ENCODE measurements at places on chromosomes 3 and 15.

- DNase-seq, result no peak
These were observed 16.5 kb downstream of the LMCD1 start for GRCh38 chr3:8518138-8518537.

DNA sequence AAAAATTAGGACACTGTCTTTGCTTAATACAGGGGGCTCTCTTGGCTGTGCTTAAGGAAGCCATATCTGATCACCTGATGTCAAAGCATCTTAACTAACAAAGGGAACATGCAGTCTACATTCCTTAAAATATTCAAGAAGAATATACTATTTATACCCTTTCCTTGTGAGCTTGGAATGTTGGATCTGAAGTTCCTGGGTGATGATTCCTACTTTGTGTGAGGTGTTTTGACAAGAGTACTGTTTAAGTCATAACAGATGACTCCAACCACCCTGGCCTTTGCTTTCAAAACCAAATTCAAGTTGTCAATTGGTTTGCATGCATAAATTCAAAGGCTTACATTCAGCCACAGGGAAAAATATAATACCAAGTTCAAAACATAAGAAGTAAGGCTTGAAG lies 862.7 kb upstream of the SEMA6D start:
- no peak for DNase-seq

- no peak for DNase-seq
These were observed 11.2 kb upstream of the TBC1D5 start for GRCh38 chr3:17753632-17753992.

DNA sequence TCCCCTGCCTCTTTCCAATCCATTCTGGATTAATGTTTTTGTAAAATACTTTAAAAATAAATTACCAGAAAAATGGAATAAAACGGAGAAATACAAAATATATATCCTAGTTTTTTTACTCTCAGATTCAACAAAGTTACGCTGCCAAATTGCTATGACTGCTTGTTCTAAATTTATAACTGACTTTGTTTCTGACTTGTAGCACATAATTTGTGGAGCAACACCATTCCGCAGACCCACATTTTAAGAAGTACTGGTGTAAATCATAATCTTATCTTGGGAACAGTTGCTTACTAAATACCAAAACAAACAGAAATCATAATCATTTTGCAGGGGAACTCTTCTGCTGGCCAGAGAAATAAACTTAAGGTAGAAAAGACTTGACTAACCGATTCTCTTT lies 339.4 kb upstream of the CBLB start:
- DNase-seq, result no peak

- no peak for DNase-seq
These were observed 32.0 kb downstream of the SELENOT start for GRCh38 chr3:150635076-150635475.

DNA sequence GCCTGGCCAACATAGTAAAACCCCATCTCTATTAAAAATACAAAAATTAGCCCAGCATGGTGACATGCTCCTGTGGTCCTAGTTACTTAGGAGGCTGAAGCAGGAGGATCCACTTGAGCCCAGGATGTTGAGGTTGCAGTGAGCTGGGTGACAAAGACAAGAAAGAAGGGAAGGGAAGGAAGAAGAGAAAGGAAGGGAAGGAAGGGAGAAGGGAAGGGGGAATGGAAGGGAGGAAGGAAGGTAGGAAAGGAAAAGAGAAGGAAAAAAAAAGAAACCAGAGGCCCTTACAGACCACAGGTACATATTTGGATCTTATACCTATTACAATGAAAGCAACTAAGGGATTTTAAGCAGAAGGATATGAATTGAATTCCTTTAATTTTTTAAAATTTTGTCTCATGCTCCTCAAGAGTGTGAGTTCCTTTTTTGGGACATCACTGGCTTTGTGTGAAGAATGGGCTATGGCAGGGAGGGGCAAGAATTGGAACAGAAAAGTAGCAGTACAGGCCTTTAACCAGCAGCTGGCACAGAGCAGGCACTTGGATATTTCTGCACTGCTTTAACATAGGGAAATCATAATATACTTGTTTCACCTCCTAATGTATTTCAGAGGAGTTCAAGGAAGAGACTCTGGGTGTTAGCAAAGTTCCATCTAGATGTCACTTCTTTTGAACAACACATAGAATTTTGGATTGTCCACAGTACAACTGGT lies 7.9 kb downstream of the RAB27A start:
- no peak for DNase-seq

GRCh38 chr3:73550032-73550431 lies 74.7 kb downstream of the PDZRN3 start:
- no peak for DNase-seq

- no peak for DNase-seq
These were observed 6.1 kb downstream of the OR5H15 start for GRCh38 chr3:98172621-98173020.

DNA sequence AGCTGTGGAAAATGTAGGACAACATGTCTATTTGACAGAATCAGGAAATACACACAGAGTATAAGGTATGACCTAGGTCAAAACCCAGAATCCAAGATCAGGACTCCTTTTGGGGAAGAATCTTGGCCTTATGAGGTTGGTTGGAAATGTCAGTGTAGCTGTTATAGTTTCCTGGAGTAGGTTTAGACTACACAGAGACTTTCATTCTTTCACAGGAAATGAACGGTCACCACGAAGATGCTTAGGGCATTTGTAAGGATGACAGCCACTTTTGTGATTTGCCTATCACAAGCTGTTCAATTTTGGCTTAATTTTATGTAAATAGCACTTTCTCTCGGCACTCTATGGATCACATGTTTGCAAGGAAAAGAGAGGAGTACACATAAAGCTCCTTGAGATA lies 18.6 kb upstream of the ZBTB20 start:
- no peak for DNase-seq

DNA sequence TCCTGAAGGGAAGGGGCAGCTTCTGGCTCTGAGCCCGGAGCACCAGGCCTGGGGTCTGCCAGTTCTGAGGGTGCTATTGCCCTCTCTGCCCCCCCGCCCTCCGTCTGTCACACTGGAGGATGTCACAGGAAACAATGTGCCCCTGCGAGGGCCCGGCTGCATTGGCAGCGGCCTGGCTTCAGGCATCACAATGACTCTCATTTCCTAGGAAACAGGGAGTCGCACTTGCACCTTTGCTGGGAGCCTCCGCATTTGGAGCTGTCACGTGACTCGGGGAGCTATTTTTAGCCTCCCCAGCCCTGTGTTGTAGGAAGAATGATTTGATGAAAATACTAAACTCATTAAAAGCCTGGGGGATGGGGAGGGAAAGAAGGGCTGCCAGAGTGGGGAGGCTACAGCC lies 518.9 kb downstream of the SHQ1 start:
- DNase-seq, result no peak

DNA sequence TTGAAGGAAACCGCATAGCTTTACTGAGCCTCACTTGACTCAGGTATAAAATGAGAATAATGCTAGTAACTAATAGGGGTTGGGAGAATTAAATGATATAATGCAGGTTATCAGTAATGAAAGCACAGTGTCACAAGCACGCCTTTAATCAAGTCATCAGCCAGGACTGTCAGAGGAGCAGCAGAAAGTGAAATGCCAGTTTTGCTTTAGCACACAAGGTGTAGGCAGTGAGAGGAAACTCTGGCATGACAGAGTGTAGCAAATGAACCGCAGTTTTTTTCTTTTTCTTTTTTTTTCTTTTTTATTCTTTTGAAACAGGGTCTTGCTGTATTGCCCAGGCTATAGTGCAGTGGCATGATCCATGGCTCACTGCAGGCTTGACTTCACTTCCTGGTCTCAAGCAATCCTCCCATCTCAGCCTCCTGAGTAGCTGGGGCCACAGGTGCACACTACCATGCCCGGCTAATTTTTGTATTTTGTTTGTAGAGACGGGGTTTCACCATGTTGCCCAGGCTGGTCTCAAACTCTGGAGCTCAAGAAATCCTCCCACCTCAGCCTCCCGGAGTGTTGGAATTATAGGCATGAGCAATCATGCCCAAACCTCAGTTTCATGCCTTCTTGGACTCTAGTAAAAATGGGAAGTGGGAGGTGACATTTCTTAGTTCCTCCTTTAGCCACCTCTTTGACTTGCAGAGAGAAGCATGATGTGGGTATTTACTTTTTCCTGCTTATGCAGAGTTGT lies 9.7 kb upstream of the SCAANT1 start:
- no peak for DNase-seq

DNA sequence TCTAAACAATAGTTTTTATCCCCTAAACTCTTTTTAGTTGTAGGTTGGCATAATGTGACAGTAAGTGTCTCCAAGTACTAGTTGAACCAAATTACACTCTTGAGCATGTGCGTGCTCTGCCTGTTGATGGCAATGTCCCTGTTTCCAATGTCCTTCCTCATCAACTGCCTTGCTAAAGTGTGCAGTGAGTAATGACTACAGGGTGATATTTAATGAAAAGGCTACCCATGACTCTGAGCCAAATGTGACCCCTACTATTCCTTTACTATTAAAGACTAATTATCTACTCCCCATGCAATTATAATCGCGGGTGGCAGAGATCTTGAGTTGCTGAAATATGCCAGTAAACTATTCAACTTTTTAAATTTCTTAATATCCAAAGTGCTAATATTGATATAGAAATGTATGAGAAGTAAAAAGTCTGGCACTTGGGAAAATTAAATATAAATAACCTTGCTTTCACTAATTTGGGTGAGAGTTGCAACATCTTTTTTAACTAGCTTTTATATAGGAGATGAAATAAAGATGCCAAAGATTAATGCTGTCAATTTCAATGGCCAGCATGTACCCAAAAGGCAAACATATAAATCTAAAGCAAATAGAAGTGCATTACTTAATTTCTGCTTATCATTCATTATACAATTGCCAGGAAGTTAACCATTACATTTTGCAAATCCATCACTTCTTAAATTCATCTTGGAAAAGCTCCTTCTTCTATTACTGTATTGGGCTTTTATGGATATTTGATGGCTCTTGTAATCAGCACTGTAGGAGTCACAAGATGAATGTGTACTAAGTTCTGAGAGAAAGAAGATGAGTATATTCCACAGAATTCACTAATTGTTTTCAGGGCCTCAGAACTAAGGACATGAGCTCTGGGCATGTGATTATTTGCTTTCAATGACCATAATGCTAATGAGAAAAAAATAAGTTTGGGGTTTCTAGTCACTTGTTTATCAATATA lies 518.2 kb upstream of the NAALADL2 start:
- no peak for DNase-seq

GRCh38 chr3:62708638-62709373 lies 166.4 kb downstream of the CADPS start:
- no peak for DNase-seq

GRCh38 chr15:53982876-53983275 lies 4.6 kb downstream of the UNC13C start:
- no peak for DNase-seq

GRCh38 chr3:44130249-44130648 lies 111.4 kb upstream of the TOPAZ1 start:
- DNase-seq, result no peak

DNA sequence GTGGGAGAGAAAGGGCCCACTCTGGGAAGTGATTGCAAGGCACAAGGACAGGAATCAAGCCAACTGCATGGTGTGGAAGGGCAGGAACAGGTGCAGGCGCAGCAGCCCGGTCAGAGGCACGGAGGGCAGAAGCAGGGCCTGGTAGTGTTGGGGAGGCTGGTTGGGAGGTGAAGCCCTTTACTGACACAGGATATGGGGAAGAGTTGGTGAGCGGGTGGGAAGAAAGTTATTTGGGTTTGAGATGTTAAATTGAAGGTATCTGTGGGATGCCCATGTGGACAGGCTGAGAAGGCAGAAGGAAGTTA lies 83.6 kb upstream of the ABHD2 start:
- DNase-seq, result no peak

DNA sequence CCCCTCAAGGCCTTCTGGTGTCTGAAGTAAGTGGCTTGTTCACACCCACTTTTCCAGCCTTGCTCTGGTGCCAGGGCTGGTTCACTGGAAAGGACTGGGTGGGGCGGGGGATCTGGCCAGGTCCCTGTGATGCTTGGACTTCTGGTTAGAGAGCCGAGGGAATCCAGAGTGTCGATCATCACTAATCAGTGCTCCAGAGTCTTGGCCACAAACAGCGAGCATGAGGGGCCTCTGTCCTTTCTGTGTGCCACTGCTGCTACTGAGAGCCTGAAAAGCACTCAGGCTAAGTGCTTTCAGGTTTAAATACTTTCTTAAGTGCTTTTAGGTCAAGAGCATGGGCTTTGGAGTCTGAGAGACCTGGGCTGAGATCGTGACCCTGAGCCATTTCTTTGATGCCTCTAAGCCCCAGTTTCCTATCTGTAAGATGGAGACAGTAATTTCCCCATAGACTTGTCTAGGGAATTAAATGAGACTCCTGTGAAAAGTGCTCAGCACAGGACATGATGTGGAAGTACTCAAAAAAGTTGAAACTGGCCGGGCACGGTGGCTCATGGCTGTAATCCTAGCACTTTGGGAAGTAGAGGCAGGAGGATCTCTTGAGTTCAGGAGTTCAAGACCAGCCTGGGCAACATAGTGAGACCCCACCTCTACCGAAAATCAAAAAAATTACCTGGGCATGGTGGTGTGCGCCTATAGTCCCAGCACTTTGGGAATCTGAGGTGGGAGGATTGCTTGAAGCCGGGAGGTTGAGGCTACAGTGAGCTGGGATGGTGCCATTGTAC lies 53.8 kb upstream of the SEC22A start:
- no peak for DNase-seq

- DNase-seq, result no peak
These were observed 66.0 kb downstream of the PLD1 start for GRCh38 chr3:171744158-171744741.

GRCh38 chr3:41323467-41324155 lies 124.3 kb downstream of the CTNNB1 start:
- DNase-seq, result no peak

- DNase-seq, result no peak
These were observed 267.8 kb upstream of the C2CD4B start for GRCh38 chr15:62432702-62433398.

GRCh38 chr3:151537726-151538125 lies 76.9 kb upstream of the IGSF10 start:
- peak; percentile 28 for DNase-seq

- DNase-seq, result no peak
These were observed 18.9 kb downstream of the SST start for GRCh38 chr3:187651282-187651681.

- DNase-seq, result no peak
These were observed 30.2 kb upstream of the LAMP3 start for GRCh38 chr3:183192650-183193300.

DNA sequence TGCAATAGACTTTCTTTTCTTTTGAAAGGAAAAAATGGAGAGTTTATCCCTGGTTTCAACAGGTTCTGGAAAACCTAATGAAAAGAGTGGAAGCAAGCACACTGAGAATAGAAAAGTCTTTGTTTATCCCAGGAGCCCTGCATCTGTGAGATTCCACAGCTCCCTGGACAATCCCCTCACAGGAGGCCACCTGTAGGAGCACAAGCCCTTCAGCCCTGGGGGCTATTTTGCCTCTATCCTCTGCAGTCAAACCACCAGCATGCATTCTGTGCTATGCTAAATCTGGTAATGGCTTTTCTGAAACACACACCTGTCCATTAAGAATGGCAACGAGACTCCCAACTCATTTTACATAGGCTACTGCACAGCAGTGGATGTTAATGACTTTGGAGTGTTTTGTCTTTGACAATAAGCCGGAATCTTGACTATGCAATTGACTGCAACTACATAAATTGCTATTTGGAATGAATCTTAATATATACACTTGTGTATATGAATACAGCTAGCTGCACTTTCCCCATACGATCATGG lies 369.4 kb downstream of the NR2F2 start:
- no peak for DNase-seq

- no peak for DNase-seq
These were observed 131.3 kb downstream of the PLD1 start for GRCh38 chr3:171678971-171679492.

- DNase-seq, result no peak
These were observed 42.9 kb downstream of the MEGF11 start for GRCh38 chr15:66210684-66211083.

- no peak for DNase-seq
These were observed 32.6 kb downstream of the PRKCD start for GRCh38 chr3:53193466-53194209.
